ENCODE measurements at places on chromosomes 3 and 15. TPM values are rescaled to one million over a fixed set of nuclear protein-coding genes. Genes with fewer than 3 reads are reported as not detected.

GRCh38 chr15:61916104-61916503 is 144.1 kb downstream of the VPS13C start:
- DNase-seq, result no peak

GRCh38 chr3:42213417-42213816 is 52.6 kb downstream of the CCK start:
- DNase-seq, result no peak

- DNase-seq, result no peak
Observed at GRCh38 chr15:49115062-49115461, 40.3 kb downstream of the COPS2 start.

DNA sequence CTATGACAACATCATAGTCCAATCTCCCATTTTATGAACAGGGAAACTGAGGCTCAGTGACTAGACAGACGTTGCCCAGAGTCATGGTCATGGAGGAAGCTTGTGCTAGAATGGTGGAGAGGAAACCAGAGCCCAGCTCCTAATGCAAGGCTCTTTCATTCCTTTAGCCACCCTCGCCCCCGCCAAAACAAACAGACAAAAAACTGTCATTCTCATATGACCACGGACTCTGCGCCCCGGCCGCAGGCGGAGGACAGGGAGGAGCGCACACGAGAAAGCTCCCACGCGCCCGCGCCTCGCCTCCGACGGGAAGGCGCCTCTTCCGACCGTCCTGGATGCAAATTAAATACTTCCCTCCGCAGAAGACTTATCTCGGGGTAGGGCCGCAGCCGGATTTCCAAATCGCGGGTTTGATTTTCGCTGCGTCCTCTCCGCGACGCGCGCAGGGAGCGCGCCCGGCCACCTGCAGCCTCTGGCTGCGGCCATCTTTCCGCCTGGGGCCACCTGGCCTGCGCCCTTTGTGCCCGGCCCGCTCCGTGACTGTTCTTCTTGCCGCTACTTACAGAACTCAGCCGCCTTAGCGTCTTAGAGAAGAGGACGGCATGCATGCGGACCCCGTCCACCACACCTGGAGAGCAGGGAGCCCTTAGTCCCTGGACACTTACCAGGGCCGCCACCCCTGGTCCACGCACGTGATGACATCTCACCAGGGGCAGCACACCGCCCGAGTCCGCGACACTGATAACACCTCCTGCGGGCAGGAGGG is 670 bp upstream of the ATP13A3 start:
- DNase-seq, result no peak

GRCh38 chr3:193829781-193830180 is 236.8 kb downstream of the OPA1 start:
- DNase-seq, result peak; percentile 76

DNA sequence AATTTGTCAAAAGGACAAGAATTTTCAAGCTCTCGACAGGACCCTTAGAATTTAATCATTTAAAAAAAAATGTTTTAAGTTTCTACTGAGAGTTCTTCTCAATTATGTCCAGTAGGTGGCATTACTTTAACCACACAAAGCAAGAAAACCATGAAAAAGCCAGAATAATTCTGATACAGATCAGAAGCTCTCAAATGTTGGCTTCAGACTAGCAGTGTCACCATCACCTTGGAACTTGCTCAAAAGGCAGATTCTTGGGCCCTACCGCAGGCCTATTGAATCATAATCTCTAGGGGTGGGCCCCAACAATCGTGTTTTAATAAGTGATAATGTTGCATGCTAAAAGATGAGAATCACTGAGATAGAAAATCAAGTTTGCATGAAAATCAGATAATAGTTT is 99.5 kb upstream of the KCNMB2 start:
- DNase-seq, result peak; percentile 53

DNA sequence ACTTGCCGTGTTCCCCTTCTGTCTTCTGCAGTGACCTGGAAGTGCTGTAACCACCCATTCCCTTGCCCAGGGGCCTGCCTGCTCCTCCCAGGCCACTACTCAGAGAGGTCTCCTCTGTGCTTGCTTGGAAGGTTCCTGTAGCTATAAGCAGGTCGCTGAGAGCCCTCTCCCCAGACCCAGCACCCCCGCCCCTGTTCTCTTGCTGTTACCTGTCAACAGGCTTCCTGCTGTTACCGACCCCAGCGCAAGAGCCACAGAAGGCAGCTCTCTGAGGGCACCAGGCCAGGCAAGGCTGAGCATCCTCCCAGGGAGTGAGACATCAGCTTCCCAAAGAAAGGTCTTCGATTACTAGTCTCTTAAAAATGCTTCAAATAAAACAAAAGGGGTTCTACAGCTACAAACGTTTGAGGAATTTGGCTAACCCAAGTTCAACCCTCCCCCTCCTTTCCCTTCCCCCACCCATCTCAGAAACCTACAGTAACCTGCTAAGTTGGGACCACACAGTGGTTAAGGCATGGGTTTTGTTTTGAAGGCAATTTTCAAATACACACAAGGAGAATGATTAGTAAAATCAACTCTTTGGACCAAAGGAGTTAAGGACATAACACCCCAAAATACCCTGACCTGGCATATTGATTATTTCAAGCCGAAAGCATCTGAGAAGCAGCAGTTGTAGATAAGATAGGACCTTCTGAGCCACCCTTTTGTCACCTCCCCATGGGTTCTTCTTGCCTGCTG is 74.9 kb upstream of the MFGE8 start:
- DNase-seq, result no peak

DNA sequence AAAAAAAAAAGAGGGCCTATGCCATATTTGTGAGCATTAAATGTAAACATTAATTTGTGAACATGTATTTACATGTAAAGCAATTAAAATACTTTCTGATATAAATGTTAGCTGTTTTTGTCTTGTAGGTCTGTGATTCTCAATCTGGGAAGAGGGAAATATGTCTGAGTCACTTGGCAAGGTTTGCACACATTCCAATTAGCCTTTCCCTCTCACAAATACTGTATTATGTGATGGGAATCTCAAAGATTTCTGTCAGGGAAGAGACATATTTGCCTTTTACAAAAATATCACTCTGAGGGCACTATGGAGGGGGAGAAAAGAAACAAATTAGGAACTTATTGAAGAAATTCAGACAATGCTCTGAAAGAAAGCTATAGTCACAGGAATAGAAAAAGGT is 483.6 kb downstream of the GBE1 start:
- no peak for DNase-seq

GRCh38 chr3:20307383-20307782 is 121.4 kb upstream of the SGO1 start:
- DNase-seq, result no peak

DNA sequence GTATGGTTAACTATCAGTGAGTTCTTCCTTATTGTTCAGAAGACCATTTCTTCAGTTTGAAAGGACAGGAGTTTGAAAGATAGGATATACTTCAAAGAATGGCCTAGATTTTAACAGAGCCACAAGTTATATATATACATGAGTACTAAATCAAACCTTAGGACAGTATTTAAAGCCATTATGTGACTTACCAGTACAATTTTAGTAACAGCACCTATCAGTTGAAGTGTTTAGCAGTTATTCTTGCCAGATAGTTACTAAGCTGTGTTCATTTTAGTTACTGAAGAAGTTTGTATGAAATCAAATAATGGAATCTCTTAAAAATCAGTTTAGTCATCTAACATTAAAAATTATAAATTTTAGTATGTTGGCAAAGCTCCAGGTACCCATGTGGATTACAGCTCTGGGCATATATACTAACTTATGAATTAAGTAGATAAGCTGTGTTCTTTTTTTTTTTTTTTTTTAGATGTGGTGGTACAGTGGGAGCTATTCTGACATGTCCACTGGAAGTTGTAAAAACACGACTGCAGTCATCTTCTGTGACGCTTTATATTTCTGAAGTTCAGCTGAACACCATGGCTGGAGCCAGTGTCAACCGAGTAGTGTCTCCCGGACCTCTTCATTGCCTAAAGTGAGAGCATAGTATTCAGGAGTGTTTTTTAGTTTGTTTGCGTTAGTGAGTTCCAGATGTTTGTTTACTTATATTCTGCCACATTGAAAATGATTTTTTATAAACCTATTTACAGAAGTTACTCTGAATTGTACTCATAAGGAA is 14.6 kb downstream of the SLC25A36 start:
- no peak for DNase-seq

DNA sequence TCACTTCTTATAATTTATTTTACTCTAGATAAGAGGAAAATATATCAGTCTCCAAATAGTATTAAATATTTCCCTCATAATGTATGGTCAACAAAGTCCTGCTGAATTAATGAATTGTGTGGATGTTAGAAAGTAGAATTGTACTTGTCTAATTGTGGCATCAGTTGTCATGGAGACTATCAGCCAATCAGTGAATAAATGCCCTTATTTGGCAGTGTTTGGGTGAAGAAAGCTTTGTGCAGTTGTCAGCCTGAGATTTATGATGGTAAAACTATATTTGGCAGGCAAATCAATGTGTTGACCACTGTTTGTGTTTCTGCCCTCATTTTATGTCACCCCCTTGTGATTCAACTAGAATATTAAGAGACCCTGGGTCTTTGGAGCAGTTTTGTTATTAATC is 293.6 kb upstream of the MDFIC2 start:
- DNase-seq, result no peak

Gene ROBO1
- 14.2 TPM for total RNA-seq

Gene DUOXA1
- total RNA-seq, result 0.30 TPM

Gene CADPS
- 0.18 TPM for total RNA-seq

Gene TRIM42
- not detected for total RNA-seq

Gene MBNL1
- total RNA-seq, result 209 TPM
